ENCODE measurements at places on chromosomes 11 and 22.

DNA sequence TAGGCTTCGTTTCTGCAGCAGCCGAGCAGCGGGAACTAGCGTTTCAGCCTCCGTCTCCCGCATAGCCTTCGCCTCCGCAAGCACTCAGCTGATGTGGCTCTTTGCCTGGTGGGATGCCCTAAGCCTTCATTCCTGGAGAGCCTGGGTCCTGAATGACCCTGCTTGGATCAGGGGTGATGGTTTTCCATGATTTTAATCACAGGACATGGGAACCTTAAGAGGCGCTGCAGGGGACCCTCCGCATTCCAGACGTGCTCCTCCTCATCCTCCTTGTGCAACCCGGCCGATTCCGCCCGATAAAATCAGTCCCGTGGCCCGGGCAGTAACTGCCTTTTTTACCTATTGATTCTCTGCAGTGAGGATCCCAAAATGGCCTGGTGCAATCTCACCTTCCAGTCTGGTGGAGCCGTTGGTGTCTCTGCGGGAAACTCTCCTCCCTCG is 8.2 kb downstream of the C11orf21 start:
- peak; percentile 16 for DNase-seq

DNA sequence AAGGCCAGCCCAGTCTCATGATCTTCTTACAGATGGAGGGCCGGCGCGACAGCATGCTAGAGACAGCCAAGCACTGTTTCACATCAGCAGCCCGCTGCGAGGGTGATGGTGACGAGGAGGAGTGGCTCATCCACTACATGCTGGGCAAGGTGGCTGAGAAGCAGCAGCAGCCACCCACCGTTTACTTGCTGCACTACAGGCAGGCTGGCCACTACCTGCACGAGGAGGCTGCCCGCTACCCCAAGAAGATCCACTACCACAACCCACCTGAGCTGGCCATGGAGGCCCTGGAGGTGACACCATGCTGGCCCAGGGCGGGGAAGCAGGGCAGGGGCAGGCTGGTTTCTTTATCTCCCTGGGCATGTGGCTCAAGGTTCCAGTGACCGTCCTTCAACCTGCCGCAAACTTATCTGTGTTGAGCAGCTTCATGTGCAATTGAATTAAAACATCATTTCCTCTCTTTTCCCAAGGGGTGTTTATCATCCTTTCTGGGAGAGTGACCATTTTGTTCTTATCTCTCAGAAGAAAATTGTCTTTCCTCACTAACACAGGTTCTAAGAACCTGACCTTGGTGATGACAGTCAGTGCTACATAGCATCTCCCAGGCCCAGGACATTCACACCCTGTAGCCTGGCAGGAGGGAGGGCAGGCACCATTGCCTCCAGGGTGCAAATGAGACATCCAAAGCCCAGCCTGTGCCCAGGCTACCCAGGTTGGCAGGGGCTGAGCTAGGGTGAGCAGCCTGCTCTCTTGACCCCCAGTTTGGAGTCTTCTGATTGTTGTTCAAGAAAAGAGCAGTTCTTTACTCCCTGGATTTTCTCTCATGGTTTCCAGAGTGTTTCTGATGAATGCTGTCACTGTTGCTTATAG is 80.7 kb downstream of the CABIN1 start:
- DNase-seq: no peak

GRCh38 chr22:39382410-39382809 is 17.2 kb upstream of the TAB1 start:
- DNase-seq: no peak

DNA sequence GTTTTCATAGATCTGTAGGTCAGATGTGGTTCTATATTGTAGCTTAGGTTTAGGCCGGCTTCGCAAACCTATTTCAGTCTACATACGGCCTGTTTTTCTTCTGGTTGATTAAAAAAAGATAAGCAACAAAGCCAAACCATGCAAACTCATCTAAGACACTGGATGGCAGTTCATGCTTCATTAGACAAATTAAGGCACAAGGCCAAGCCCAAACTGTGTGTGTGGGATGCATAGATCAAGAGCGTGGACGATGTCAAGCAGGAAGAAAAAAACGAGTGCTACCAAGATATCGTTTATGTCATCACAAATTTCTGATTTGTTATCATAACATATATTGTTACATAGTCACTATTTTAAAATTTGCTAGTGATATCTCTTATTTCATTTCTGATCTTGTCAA is 357.6 kb upstream of the KIRREL3 start:
- DNase-seq: no peak

DNA sequence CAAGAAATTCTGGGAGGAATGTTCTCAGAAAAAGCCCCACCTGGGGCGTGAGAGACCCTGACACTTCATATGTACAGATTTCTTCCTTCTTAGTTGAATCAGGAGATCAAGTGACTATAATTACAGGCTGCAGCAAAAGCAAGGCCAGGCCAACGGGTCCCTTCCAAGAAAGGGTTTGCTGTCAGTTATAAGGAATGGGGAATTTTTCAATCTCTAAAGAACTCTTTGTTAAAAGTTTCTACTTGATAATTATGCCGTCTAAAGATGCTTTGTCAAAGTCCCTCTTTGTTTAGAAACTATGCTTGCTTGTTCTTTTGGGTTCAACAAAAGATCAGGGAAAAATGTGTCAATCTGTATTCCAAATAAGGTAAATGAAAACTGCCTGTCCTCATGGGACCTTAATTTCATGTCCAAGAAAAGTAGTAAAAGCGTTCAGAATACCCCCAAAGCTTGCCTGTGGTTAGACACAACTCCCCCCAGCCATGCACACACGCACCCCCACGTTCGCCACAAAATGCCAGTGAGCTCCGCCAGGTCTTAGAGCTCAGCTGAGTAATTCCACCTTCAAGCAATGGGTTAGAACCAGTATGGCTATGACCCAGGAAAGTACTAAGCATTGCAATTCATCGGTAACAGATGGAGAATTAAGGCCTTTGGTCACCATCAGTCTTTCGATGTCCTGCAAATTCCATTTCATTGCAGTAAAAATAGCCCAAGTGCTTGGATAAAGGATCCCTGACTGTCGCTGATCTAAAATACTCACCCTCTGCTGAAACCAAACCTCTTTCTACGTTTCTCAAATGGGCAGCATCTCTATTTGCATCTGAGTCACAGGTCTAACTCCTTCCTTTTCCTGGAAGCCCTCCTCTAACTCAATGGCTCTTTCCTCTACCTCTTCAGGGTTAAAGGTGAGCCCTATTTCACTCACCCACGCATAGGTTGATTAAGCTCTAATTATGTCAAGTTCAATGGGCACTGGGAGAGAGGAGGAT is 419.2 kb upstream of the SYN3 start:
- DNase-seq: no peak

- no peak for DNase-seq
Measured at GRCh38 chr11:68302670-68303069, 9.7 kb upstream of the LRP5 start.

DNA sequence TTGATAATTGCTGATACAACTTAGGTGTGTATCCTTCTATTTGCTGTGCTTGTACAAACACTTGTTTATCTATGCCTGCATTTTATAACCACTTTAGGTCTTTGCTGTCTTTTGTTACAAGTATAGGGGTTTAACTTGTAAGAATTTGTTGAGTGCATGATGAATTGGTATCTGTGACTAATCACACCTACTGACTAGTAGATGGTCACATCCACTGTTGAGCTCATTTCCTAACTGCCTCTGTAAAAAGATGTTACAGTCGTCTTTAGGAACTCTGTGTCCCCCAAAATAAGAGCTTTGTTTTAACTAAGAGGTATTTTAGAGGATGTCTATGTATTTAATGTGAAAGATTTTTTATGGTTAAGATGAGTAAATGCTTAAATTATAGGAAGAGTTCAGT is 60.5 kb downstream of the HIPK3 start:
- DNase-seq: no peak

GRCh38 chr11:58926251-58926650 is 13.0 kb upstream of the GLYATL1 start:
- DNase-seq: no peak

DNA sequence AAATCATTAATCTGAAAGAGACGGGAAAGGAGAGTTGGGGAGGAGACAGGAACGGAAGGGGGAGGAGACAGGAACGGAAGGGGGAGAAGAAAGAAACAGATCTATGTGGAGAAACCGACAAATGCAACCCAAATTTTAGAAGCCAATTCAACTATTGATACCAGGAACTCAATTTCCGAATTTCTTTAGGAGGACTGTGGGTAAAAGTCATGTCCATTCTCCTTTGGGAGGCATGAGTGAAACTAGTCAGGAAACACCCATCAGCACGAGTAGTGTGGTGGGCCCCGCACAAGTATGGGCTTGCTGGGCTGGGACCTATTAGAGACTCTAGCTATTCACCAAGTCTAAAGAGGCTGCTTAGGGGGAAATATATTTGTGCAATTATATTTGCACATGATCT is 18.1 kb downstream of the ANO3 start:
- no peak for DNase-seq

DNA sequence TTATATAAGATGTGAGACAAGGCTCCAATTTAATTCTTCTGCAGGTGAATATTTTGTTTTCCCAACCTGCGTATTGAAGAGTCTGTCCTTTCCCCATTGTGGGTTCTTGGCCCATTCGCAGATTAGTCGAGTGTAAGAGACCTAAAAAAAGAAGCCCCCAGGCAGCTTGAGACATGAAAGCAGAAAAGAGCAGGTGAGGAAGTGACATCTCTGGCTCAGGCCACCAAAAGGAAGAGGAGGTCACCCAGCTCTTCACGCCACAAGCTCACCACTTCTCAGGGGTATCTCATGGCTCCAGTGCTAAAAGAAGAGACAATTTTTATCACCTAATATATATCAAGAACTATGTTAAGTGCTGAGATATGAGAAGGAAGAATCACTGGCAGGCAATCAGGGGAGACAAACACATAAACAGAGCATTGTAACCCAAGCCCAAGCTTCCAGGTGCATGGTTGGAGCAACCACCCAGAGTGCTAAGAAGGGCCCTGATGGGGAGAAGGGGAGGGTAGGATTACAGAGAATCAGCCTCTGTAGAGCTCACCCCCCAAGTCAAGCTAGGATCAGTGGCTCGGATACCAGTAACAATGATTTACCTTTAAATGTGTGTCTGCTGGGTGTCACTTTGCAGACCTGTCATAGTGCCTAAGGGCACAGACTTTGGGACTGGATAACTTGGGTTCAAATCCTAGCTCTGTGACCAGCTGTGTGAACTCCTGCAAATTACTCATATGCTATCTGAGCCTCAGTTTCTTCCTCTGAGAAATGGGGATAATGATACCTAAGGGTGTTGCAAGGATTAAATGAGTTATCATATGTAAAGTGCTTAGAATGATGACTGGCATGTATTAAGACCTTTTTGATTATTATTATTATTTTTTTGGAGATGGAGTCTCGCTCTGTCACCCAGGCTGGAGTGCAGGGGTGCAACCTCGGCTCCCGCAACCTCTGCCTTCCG is 39.2 kb downstream of the MCHR1 start:
- DNase-seq: no peak

- no peak for DNase-seq
Measured at GRCh38 chr11:23954730-23955129, 542.1 kb upstream of the LUZP2 start.

DNA sequence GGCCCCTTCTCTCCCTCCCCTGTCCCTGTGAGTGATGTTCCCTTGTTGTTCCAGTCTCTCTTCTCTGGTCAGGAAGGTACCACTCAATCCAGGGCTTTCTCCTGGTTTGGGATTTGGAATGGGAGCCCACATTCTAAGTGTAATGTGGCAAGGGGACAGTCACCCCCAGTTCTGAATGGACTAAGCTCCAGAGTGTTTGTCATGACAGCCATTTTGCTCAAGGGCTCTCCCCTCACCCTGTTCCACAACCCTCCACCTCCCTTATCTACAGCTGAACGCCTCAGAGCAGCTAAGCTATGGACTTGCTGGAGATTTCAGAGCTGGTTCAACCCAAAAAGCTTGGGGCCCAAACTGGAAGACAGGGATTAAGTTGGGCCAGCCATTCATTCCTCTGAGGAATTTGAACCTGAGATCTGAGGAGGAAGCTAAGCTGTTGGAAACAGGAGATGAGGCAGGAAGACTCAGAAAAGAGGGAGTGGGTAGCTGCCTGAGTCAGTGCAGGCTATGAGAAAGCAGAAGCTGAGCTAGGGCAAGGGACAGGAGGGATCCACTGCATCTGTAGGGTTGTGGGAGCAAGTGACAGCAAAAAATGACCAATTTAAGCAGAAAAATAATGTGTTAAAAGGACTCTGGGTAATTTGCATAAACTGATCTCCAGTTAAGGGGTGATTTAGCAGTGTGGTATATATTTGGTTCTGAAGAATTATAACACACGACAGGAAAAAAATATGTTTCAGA is 22.9 kb upstream of the FCHSD2 start:
- no peak for DNase-seq

DNA sequence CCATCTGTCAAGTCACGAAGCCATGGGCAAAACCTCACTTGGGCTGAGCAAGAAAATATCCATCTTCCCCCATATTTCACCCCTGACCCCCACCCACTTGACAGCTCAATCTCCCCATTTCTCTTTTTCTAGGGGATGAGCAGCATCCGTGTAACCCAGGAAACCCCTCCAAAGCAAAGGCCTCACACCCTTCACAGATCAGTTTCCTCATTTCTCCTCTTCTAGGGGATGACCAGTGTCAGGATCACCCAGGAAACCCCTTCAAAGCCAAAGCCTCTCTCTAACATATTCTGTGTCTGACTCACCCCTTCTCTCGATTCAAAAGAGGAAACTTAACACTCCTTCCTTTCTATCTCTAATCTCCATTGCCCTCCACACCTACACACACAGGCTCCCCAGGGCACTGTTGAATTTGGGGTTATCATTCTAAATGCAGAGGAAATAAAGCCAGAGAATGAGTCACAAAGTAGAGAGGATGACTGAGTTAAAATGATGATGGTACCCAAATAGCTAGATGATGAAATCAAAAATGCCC is 439.7 kb downstream of the BUD13 start:
- DNase-seq: no peak
